Cerebellum (tissue), 4 donors: ENCODE measurements at places on chromosomes 11 and 22.

DNA sequence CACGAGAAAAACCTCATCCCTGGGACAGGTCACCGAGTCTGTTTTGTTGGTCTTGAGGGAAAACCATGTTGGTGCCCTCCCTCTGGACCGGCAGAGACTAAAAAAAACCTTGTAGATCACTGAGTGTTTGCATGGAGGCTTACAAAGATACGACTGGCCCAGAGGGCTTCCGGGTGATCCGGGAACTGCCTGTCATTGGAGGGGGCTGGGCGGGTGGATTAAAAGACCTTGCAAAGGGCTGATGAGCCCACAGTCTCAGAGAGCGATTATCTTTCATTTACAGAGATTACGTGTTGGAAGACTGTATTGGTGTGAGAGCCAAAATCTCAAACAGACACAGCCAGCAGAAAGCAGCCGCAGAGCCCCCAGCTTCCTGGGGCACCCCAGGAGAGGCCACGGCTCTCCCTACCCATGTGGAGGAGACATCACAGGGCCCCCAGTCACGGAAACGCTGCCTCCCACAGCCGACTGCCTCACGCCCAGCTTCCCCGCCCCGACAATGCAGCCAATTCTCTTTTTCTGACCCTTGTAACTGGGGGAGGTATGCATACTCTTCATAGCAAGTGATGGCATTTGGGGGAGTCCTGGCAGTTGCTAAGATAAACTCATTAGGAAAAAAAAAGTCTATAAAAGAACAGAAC lies 426.4 kb downstream of the CTTN start:
- no peak for DNase-seq

DNA sequence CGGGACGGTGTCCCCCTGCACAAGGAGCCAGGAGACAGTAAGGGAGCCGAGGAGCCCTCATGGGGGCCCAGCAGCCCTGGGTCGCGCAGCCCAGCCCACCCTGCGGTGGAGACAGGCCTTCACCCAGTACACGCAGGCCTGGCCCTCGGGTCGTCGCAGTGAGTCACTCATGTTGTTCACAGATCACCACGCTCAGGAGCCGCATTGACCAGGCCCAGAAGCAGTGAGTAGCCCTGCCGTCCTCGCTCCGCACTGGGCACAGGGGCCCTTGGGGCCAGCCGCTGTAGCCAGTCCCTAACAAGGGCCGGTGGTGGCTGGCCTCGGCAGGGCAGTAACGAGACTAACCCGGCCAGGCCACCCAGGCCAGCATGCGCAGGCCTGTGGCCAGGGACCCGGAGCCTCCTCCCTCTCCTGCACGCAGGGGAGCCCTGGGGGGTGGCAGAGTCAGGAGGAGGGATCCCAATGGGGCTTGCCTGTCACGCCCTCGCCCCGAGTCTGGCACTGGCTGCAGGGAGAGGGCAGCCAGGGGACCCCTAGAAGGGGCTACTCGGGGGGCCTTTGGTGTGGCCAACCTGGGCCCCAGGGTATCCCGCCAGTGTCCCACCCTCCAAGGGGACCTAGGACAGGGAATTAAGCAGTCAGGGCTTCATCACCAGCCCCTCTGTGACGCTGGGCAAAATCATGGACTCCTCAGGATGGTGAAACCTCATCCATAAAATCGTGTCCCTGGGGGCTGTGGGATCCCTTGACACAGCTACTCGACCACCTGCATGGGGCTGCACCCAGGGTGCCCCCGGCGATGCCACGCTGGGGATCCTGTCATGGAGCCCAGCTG lies 10.1 kb upstream of the MRPL23 start:
- DNase-seq: no peak

GRCh38 chr22:41524251-41524661 lies 20.0 kb downstream of the POLR3H start:
- no peak for DNase-seq

DNA sequence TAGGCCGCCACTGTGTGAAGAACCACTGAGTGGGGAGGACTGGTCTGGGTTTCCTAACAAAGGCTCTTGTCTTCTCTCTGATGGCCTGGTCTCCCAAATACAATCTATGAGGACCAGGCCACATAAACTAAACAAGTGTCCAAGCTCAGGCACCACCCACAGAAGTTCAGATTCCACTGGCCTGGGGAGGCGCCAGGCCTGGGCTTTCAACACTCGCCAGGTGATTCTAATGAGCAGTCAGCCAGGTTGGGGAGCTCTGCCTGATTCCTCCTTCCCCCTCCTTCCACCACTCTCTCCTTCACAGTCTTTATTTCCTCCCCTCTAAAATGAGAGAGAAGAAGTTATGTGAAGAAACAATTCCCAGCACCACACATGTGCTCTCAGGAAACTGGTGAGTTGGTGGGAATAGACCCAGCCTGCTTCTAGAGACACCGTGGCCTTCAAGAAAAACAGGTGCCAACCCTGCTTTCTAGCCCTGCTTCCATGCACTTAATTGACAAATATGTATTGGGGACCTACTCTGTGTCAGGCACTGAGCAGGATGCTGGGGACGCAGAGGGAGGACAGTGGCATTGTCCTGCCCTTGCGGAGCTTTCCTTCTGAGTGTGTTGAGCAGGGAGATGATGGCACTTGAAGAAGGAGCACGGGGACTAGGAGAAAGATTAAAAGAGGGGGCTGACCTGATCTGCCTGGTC lies 242.5 kb downstream of the TENM4 start:
- no peak for DNase-seq

DNA sequence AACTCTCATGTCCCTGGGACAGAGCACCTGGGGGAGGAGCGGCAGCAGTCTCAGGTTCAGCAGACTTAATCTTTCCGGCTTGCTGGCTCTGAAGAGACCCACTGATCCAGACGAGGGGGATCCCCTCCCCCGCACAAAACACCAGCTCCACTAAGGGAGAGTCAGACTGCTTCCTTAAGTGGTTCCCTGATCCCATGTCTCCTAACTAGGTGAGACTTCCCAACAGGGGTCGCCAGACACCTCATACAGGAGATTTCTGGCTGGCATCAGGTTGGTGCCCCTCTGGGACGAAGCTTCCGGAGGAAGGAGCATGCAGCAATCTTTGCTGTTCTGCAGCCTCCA lies 157.2 kb upstream of the TMEM45B start:
- no peak for DNase-seq
